Femur (tissue), 1 donor: ENCODE measurements at places on chromosomes 3 and 15.

DNA sequence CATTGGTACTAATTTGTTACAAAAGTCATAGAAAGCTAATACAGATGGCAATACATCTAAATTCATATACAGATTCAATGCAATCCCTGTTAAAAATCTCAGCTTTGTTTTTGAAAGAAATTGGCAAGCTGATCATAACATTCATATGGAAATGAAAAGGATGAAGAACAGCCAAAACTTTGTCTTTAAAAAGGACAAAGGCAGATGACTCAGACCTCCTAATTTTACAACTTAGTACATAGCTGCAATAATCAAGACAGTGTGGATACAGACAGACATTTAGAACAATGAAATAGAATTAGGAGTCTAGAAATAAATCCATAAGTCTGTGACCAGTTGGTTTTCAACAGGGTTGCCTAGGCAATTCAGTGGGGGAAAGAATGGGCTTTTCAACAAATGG lies 63.3 kb downstream of the AQP9 start:
- DNase-seq: no peak

DNA sequence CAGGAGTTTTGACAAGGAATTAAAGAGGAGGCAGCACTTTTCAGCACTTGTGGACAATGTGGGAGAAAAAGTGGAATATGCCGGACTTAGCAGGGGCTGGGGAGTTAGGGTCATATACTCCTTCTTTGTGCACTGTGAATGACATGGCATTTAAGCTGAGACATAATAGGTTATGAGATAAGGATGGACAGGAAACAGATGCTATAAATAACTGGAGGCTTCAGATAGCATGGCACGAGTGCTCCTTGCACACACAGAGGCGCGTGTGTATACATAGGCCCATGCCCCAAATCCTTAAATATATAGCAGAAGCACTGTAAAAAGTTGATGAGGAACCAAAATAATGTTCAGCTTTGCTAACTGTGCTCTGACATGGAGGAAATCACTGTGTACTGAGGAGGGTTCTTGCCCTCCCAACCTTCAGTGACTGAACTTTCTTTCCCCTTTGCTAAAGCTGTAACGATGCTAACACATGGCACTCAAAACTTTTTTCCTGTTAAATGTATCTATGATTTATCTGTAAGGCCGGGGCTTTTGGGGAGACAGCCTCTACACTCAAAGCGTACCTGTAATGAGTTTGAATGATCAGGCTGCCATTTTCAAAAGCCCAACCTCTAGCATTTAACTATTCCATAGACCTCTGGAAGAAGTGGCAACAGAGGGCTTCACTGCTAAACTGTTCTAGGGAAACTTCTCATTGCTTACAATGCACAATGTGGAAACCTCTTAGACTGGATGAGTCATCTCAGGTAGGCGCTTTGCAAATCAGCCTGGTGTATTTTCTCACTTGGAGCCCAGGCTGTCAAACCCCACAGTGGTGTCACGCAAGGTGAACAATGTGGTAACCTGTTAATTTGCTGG lies 784.6 kb downstream of the NR2F2 start:
- DNase-seq: no peak

- DNase-seq: peak; percentile 5
Observed at GRCh38 chr3:52773361-52774065, 2.8 kb upstream of the NEK4 start.

- DNase-seq: no peak
Observed at GRCh38 chr3:193783166-193783896, 190.3 kb downstream of the OPA1 start.

GRCh38 chr3:45055032-45055410 lies 28.9 kb downstream of the CLEC3B start:
- DNase-seq: no peak

DNA sequence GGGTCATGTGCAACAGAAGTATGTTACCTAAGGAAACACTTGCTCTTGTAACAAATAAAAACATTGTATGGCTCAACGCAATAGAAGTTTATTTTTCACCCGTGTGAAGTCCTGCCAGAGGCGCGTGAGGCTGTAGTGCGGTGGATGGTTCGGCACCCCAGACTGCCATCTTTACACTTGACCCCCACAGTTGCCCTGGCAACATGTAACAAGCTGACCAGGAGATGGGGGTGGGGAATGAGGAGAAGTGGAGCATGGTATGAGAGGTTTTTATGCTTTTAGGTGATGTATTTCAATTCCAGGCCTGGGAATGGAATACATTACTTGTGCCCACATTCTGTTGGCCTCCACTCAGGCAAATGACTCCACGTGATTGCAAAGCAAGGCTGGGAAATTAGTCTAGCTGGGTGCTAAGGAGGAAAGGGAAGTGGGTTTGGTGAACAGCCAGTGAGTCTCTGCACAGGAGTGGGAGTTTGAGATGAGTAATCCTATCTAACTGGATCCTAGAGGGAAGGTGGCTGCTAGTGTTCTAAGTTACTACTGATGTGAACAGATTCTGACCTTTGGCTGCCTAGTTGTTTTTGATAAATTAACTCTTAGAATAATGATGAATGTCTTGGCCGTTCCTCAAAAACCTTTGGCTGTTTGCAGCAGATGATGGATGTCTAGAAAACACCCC lies 33.8 kb upstream of the GREM1 start:
- peak; percentile 42 for DNase-seq

- DNase-seq: peak; percentile 74
Observed at GRCh38 chr15:99454941-99455788, 110.6 kb upstream of the MEF2A start.

DNA sequence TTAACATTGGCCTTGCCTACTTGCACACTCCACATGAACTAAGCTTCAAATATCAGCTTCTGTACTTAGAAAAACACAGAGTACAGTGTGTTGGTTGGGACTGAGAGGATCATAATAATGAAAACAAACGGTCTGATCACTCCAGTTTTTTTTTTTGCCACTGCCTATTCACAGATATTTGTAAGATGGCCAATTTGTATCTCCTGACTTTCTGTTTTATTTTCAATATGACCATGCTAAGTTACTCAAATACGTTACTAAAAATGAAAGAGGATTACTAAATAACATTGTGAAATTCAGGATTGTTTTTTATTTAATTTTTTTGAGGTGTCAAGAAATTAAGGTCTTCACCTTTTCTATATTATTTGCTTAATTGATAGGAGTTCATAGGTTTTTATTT lies 595.1 kb downstream of the TUSC7 start:
- no peak for DNase-seq

DNA sequence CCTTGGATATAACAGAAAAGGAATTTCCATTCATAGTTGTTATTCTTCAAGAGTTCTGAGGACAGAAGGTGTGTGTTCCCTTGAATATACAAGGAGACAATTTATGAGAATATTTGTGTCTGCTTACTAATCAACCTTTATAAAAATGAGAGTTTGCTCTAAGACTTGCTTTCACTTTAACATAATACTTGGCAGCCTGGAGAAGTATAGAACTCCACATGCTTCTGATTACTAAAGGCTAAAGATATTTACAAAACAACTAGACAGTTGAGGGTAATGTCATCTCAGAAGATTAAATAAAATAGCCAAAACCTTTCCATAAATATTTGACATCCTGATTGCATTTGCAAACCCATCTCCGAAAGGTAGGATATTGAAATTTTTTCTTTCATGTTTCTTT lies 727.1 kb upstream of the NAALADL2 start:
- DNase-seq: no peak

GRCh38 chr15:75869446-75869845 lies 26.2 kb downstream of the UBE2Q2 start:
- no peak for DNase-seq

- no peak for DNase-seq
Observed at GRCh38 chr3:44993471-44994205, 17.6 kb downstream of the EXOSC7 start.

- DNase-seq: no peak
Observed at GRCh38 chr15:43877371-43877770, 50.6 kb downstream of the WDR76 start.

DNA sequence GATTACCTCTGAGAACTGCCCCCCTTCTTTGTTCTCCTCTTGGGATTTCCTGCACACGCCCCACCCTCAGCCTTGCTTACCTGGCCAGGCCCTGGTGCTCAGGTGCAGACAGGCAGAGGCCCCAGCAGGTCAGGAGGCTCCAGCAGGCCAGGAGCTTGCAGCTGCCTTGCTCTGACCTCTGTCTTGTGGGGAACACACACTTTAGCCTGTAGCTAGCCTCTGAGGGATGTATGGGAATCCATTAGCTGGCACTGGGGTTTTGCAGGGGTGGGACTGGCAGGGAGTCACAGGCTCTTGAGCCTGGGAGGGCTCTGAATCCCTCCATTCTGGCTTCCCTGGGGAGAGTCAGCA lies 2.7 kb downstream of the SMAD6 start:
- no peak for DNase-seq

DNA sequence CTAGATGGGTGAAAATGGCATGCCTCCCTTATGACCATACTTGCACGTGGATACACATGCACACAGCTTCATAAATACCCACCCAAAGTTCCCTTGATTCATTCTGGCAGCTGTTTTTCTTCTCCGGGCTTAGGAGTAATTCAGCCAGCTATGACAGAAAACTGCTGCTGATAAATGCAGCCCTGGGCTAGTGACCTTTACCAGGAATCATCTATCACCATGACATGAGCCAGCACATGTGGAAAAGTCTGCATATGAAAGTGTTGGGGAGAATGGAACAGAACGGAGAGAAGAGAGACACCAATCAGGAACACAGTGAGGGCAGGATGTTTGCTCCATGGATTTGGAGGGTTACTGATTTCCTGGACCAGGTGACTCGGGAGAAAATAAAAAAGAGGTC lies 706.3 kb downstream of the PDCD6IP start:
- no peak for DNase-seq

DNA sequence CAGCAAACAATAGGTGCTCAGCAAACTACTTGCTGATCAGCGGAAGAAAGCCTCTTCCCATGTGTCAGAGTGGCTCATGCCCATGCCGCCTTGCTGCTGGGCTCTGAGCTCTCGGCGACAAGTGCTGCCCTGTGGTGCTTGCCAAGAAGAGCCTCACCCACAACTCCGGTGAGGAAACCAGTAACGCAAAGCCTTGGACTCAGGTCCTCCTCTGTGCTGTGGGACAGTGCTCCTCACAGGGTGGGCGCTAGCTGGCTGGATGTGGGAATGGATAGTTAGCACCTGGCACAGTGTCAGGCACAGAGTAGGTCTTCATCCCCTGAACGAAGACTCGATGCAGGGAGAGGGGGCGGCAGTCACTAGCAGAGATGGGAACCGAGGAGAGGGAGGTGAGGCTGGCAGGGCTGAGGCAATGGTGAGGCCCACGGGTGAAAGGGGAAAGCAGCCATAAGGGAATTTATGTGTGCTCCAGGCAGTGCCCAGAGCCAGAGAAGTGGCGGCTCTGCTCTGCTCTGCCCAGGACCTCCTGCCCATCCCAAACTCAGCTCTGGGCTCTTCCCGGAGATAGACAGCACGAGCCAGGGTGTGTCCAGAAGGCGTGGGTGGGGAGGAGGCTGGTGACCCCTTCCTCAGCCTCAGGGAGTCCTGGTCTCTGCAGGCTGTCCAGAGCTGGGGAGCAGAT lies 55.7 kb downstream of the IQSEC1 start:
- DNase-seq: no peak

GRCh38 chr15:78050826-78051225 lies 26.7 kb downstream of the TBC1D2B start:
- peak; percentile 65 for DNase-seq

DNA sequence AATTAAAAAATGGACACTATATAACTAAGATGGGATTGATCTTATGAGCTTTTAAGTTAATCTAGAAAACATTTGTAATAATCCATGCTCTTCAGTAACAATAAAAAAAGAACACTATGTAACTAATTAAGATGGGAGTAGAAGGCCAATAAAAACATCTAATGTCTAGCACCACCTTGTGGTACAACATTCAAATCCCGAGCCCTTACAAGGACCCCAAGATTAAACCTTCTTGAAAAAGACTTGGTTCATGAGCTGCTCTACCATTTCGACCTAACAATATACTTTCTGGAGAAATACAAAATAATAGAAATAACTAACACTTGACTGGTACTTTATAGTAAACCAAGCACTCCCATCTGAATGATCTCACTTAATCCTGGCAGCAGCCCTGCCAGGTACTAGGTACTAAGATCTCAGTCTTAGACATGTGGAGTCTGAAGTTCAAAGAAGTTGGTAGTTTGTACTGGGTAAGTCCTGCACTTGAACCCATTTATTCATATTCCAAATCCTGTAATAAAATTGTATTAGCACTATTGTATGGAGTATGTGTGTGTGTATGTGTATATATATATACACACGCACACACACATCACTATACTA lies 21.8 kb downstream of the METTL6 start:
- DNase-seq: no peak

DNA sequence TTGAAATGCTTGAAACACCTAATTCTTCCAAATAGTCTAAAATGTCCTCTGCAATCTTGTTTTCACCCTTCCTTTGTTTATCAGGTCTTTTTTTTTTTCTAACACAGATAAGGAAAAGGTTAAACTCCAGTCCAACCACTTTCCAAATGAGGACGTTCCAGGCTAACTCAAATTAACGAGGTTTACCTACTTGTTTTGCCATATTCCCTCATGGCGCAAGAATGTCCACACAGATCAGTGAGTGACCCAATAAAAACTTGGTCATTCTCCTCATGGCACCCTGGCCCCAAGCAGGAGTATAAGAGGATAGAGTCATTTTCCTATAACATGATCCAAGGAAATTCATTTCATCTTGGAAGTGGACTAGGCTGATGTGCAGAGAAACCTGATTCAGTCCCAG lies 6.6 kb upstream of the LIPC start:
- no peak for DNase-seq

GRCh38 chr3:172644258-172644657 lies 66.6 kb downstream of the NCEH1 start:
- no peak for DNase-seq

- DNase-seq: peak; percentile 38
Observed at GRCh38 chr3:112114576-112115160, 18.4 kb downstream of the GCSAM start.

GRCh38 chr15:51198701-51199232 lies 104.1 kb upstream of the TNFAIP8L3 start:
- DNase-seq: no peak

GRCh38 chr3:23113455-23114171 lies 89.5 kb upstream of the UBE2E2 start:
- peak; percentile 44 for DNase-seq
